Kidney epithelial cell (primary cell): ENCODE measurements at places on chromosomes 6 and 20. TPM values are rescaled to one million over a fixed set of nuclear protein-coding genes. Genes with fewer than 3 reads are reported as not detected.

DNA sequence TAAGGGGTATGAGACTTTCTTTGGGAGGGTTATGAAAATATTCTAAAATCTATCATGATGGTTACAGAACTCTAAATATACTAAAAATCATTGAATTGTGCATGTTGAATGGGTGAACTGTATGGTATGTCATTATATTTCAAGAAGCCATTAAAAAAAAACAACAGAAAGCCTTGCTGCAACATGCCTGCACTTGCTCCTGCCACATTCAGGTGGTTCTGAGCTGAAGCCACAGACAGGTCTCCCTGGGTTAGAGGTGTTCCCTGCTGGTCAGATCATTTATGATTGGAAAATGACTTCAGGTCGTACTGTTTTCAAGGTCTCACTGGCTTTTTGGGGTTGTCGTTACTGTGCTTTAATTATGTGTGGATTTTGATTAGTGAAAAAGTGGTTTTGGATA lies 13.3 kb downstream of the GMPR start:
- no peak for DNase-seq

DNA sequence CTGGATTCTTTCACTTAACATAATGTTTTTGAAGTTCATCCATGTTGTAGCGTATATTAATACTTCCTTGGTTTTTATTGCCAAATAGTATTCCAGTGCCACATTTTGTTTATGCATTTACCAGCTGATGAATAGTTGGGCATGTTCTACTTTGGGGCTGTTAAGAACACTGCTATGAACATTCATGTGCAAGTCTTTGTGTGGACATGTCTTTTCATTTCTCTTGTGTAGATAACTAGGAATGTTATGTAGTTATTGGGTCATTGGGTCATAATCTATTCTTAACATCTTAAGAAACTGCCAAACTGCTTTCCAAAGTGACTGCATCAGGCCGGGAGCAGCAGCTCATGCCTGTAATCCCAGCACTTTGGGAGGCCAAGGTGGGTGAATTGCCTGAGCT lies 43.8 kb upstream of the GLP1R start:
- no peak for DNase-seq

GRCh38 chr6:11213422-11214021 lies 18.9 kb downstream of the NEDD9 start:
- no peak for DNase-seq

GRCh38 chr6:165854863-165855593 lies 192.0 kb upstream of the PDE10A start:
- no peak for DNase-seq

DNA sequence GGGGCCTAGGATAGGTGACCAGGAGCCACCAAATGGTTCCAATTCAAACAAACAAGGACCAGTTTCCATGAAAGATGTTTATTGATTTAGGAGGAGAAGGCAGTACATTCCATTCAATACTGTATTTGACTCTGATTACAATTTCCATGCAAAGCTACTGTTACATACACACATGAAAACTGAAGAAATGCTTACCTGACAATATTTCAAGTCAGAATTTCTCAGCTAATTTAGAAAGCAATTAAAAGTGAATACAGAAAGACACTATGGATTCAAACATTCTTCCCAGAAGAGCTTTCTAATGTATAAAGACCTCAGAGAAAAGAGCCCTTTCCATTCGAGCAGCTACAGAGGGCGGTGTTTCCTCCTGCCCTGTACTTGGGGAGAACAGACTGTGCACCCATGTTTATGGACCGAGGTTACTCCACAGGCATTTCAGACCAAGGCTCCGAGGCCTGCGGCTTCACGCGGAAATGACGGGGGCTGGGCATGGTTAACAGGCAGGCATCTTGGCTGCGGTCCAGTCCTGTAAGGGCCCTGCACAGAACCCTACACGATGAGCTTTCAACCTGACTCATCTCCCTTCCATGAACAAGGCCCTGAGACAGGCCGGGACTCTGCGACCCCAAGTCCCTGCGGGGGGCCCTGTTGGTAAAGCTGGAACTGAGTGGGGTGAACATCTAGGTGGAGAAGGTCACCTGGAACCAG lies 25.7 kb upstream of the TCFL5 start:
- no peak for DNase-seq

GRCh38 chr6:166958926-166959861 lies 2.8 kb upstream of the RNASET2 start:
- no peak for DNase-seq

- no peak for DNase-seq
These were observed 184.3 kb downstream of the EDN1 start for GRCh38 chr6:12474167-12475140.

DNA sequence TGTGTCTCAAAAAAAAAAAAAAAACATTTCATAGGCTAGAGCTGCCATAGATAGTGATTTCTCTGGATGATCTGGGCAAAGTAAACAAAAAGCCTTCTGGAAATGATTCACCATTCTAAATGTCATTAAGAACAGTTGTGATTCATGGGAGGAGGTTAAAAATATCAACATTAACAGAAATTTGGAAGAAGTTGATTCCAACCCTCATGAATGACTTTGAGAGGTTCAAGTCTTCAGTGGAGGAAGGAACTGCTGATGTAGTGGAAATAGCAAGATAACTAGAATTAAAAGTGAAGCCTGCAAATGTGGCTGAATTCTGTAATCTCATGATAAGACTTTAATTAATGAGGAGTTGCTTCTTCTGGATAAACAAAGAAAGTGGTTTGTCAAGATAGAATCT lies 26.8 kb upstream of the MMP24 start:
- no peak for DNase-seq

GRCh38 chr6:165952514-165952913 lies 215.1 kb downstream of the TBXT start:
- no peak for DNase-seq

- no peak for DNase-seq
These were observed 44.3 kb upstream of the SYNJ2 start for GRCh38 chr6:157937318-157937717.

DNA sequence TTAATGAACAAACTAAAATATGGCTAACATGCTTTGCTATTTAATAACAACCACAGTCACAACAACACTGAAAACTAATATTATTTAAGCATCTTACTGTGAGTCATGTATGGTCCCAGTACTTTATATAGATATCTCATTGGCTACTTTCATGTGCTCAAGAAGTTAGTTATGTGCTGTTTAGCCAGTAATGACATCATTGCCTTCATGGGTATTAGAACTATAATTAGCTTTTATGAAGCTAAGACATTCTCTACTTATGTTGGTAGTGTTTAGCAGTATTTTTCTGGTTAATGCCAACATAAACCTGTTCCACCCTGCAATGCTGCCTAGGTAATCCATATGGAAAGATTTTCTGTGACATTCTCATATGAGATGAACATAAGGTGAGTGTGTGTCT lies 56.1 kb downstream of the ADGRG6 start:
- no peak for DNase-seq

DNA sequence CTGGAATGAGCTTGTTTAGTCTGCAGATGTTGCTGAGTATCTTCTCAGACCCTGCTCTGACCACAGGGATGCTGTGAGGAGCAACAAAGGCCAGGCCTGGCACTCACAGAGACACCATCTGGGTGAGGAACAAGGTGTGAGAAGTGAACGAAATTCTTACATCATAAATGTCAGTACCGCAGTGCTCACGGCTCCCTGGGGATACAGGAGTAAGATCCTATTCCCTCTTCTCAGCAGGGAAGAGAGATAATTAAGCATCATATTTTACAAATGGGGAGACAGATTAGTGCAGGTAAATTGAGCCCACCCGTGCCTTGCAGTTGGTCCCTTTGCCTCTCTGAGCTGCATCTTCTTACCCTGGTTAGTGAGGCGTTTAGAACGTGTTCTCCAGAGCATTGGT lies 106.2 kb downstream of the DTD1 start:
- no peak for DNase-seq

- DNase-seq, result no peak
These were observed 485 bp downstream of the ADISSP start for GRCh38 chr20:3767110-3767426.

- DNase-seq, result no peak
These were observed 69.0 kb downstream of the MOCS1 start for GRCh38 chr6:39865011-39865888.

DNA sequence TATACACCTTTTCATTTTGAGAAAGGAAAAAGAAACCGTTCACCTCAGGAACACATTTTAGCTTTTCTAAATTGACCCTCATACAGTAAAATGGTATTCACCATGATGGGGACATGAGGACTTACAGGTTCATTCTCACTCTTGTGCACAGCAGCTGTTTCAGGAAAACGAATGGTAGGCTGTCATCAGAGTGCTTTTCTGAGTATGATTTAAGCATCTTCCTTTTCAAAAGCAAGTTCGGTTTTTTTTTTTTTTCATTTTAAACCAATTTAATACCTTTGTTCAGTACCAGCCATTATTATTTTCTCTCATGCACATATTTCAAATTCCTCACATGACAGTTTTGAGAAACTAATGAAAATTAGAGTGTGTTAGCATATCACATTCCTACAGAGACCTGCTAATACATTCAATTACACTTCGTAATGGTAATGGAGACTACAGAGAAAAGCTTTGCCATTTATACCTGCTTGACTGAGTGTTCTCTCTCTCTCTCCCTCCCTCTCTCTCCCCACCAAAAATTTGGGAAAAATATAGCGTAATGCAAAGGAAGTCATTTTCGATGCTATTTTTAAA lies 129.2 kb downstream of the SAMD5 start:
- DNase-seq, result no peak

DNA sequence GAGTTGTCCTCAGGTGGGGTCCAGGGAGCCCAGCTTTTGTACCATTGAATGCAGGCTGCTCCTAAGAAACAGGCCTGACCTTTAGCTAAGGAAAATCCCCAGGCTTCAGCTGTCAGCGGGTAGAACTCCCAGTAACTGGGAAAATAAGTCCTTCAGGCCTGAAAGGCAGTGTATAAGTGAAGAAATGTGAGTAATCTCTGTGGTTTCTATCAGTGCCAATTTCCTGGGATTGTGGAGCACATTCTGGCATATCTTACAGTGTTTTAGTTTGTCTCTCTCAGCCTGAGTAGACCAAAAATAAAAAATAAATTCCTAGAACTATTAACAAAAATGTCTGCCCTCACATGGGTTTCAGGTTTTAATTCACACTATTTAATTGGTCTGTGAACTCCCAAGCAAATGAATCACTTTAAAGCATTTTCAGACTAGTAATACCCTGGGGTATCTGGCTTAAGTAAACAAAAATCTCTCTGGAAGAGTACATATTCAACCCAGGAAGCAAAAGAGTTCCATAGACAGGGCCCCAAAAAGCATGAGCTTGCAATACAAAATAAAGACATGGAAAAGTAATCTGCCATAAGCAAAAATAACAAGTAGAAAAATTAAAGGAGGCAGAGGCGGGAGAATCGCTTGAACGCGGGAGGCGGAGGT lies 566.2 kb upstream of the NOX3 start:
- peak; percentile 45 for DNase-seq

DNA sequence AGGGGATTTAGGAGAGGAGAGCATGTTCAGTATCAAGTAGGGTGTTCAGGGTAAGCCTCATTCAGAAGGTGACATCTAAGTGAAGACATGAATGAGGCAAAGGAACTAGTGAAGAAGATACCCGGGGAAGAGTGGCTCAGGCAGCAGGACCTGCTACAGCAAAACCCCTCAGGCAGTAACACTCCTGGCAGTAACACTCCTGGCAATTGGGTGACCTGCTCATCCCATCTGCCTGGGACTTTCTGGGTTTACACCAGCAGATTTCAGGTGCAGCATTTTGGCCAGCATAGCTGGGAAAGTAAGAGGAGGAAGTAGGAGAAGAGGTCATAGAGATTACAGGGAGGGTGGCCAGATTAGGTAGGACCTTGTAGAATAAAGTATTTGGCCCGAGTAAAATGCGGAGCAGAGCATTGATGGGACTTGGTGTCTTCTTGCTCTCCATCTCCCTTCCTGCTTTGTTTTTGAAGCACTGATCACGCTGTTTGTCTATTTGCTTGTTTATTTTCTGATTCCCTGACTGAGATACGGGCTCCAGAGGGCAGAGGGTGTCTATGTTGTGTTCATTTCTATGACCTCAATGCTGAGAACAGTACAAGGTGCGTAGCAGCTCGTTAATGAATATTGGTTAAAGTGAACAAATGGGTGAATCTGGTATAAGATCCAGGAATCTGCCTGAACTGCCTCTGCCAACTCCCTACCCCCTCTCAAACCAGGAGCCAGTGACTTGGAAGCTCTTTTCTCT lies 88.3 kb downstream of the IYD start:
- no peak for DNase-seq

DNA sequence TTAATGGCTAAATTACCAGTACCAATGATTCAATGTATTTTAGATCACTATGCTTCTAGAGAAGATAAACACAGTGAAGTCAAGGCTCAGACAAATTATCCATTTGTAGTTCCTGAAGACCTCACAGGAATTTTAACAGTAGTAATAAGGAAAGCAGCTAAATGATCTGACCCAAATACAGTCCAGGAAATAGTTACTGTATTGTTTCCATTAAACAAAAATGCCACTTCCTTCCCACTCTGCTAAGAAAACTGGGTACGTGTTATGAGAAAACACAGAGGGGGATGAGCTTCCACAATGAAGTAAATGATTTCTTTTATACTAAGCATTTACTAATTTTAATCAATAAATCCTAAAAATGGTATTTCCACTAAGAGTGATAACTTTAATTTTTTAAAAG lies 127.9 kb downstream of the CDK19 start:
- DNase-seq, result no peak

DNA sequence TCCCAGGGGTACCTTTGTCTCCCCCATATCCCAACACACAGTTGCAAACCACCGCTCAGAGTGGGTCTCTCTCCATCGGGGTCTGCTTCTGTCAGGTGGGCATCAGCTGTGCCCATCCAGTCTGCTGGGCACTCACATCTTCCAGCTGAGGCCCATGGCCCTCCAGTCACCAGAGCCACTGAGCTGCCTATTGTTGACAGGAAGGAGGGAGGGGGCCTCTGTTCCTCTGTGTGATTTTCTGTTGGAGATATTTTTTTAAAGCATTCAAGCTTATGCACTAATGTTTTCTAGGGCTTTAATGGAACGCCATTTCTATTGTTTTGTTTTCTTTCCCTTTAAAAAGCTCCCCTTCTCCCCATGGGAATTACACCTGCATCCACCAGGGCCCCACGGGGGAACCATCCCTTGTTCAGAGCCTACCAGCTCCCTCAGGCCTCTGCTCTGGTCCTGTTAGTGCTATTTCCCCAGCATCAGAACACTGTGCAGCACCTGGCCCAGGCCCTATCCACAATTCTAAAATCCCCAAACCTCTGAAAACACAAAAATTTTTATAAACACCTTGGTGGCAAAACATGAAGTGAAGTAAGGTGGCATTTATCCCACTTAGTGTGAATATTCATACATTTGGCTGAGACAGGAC lies 326.2 kb downstream of the CD83 start:
- no peak for DNase-seq

Gene MAP3K7
- total RNA-seq, result 22.6 and 26.5 TPM in 2 replicates

Gene NKAIN4
- 65.4 and 107 TPM in 2 replicates for total RNA-seq

Gene BNIP5
- total RNA-seq, result 0.07 TPM in 1 of 2 replicates, not detected in the other

Gene OR2B6
- not detected in 2 replicates for total RNA-seq

Gene BMP6
- total RNA-seq, result 0.89 and 1.1 TPM in 2 replicates

Gene OTOR
- not detected in 2 replicates for total RNA-seq

Gene LAMA2
- 1.1 and 1.4 TPM in 2 replicates for total RNA-seq

Gene IFNGR1
- 52.6 and 55.6 TPM in 2 replicates for total RNA-seq

Gene RBM24
- total RNA-seq, result 3.1 and 4.2 TPM in 2 replicates

Gene PEX3
- total RNA-seq, result 11.4 and 24.4 TPM in 2 replicates

Gene CCHCR1
- total RNA-seq, result 16.4 and 20.2 TPM in 2 replicates

Gene SIRPD
- total RNA-seq, result not detected in 2 replicates

Gene ASIP
- not detected in 2 replicates for total RNA-seq

Gene SNAI1
- total RNA-seq, result 1.0 TPM in 1 of 2 replicates, not detected in the other

Gene TRERF1
- total RNA-seq, result 0.75 and 1.4 TPM in 2 replicates

Gene SCRT2
- not detected in 2 replicates for total RNA-seq

Gene EFHC1
- total RNA-seq, result 20.5 and 22.9 TPM in 2 replicates

Gene C20orf96
- total RNA-seq, result 8.0 and 8.1 TPM in 2 replicates

Gene FUT9
- total RNA-seq, result 1.6 and 1.8 TPM in 2 replicates

Gene EPHA7
- total RNA-seq, result 0.88 and 0.96 TPM in 2 replicates
